ENCODE measurements at places on chromosomes 2 and 18.

GRCh38 chr2:179487010-179487731, 222.5 kb upstream of the SESTD1 start:
- peak; percentile 31 for DNase-seq

DNA sequence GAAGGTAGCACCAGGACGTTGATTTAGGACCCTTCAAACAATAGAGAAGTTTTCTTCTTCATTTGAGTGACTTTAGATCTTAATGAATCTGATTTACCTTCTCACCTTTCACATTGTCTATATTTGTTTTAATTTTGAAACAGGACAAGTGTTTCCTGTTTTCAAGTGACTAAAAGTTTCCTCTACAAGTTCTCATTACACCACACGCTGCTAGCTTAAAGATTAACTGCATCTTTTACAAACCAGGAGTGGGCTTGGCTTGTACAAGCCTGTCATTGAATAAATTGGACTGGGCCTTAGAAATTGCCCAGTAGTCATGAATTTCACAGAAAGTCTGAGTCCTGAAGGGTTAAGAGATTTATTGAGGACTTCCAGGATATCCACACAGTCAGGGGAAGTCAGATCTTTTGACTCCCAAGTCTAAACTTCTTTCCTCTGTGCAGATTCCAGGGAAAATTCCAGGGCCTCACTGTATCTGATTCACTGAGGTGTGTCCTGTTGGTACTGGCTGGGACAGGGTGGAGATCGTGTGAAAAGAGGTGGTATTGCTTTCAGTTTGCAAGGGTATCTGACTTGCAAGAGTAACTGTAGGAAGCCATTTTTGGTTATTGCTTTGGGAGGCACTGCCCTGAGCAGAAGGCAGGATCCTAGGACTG, 3.4 kb downstream of the SGPP2 start:
- no peak for DNase-seq

GRCh38 chr18:44988821-44989587, 308.3 kb downstream of the SETBP1 start:
- DNase-seq: no peak

- DNase-seq: no peak
These were observed 367 bp downstream of the TGFA start for GRCh38 chr2:70553334-70553583.

DNA sequence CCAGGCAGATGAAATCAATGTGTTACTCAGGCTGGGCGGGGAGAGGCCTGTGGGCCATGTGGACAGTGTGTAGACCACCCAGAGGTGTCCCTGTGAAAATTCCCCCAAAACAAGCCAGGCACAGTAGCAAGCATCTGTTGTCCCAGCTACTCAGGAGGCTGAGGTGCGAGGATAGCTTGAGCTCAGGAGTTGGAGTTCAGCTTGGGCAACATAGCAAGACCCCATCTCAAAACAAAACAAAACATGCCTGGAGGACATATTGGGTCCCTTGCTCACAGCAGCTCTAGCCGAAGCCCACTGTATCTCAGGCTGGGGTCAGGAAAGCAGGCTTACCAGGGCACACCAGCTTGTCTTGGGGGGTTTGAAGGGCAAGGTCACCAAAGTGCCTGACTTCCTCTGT, 4.3 kb upstream of the PTMA start:
- DNase-seq: no peak

All from NCI-H187 (cell line).